ENCODE measurements at places on chromosomes 4 and X. TPM values are rescaled to one million over a fixed set of nuclear protein-coding genes. Genes with fewer than 3 reads are reported as not detected.

DNA sequence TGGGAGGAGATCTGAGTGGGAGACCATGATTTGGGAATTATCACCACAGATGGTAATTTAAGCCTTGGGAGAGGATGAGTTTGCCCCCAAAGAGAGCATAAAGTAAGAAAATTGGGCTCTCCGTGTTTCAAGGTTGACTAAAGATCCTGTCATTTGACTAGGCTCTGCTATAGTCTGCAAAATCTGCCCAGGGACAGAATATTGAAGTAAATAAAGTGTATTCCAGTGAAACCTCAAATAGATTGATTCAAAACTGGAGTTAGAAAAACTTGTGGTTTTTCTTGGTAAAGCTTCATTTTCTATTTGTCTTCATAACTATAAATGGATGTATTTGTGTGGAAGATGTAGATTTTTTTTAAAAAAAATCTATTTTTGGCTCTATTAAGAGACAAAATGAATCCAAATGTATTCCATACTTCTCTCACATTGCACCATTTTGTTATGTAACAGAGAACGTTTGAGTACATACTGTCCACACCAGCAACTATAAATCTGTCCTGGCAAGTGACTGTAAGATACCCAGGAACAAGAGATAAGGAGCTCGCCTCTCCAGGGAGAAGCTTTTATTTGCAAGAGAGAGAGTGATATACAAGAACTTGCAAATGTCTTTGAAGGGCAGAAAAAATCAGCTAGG lies 170.2 kb downstream of the CBR4 start:
- H3K36me3 ChIP-seq = no peaks in the 10 kb centered on the region
- no peak overlapping the region for H3K4me3 ChIP-seq
- peak overlapping the region; percentile 68 for H3K27ac ChIP-seq
- no peaks in the 10 kb centered on the region for H3K27me3 ChIP-seq

DNA sequence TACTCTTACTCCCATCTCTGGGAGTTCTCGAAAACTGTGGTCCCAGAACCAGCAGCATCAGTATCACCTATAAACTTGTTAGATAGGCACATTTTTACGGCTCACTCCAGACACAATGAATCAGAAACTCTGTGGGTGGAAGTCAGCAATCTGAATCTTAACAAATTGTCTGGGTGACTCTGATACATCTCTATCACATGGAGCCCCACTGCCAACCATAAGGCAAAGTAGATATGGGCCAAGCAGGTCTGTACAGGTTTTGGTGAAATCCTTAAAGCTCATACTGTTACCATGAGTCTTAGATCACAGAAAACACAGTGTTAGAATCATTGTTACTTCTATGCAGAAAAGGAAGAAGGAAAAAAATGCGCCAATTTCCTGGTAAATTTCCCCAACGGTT lies 122.5 kb upstream of the HCCS start:
- no peak for DNase-seq
- no peak overlapping the region for H3K4me3 ChIP-seq
- no peaks in the 10 kb centered on the region for H3K27me3 ChIP-seq
- H3K4me1 ChIP-seq = no peaks in the 10 kb centered on the region
- no peak overlapping the region for H3K27ac ChIP-seq

DNA sequence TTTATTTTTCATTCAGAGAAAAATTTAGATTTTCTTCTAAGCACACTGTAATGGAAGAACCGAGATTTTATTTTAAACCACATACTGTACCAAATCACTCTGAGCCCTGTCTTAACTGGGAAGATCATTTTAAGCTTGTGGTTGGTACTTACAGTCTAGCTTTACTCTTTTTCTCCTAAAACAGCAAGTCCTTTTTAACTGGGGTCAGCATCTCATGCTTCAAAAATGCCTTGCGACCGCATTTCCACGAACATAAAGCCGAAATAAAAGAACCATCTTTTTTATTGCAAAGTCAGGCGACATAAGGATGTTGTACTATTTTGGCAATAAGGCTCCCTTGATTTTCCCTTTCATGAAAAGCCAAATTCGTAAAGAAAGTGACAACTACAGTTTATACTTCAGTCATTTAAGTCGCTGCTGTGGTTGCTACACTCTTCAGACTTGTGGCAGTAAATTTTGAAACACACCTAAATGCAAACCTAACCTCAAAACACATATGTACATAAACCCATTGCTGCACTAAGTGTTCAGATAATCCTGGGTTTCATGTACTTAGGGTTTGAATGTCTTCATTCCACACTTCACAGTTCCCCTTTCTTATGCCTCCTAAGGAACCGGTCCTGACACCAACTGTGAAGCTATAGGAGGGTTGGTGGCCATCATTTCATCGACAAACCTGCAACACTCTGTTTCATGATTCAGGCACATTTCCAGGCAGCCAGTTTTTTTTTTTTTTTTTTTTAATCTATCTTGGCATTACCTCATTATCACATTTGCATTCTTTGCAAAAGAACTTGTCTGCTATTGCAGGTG lies 3.0 kb downstream of the STOX2 start:
- no peaks in the 10 kb centered on the region for H3K4me1 ChIP-seq
- no peak overlapping the region for H3K4me3 ChIP-seq
- H3K27me3 ChIP-seq = no peaks in the 10 kb centered on the region
- no peak for DNase-seq
- no peaks in the 10 kb centered on the region for H3K36me3 ChIP-seq

- no peak overlapping the region for H3K4me3 ChIP-seq
- no peak overlapping the region for H3K27ac ChIP-seq
- H3K4me1 ChIP-seq = no peaks in the 10 kb centered on the region
- no peaks in the 10 kb centered on the region for H3K36me3 ChIP-seq
- DNase-seq = no peak
These were observed 26.2 kb upstream of the GPR78 start for GRCh38 chr4:8553991-8554405.

DNA sequence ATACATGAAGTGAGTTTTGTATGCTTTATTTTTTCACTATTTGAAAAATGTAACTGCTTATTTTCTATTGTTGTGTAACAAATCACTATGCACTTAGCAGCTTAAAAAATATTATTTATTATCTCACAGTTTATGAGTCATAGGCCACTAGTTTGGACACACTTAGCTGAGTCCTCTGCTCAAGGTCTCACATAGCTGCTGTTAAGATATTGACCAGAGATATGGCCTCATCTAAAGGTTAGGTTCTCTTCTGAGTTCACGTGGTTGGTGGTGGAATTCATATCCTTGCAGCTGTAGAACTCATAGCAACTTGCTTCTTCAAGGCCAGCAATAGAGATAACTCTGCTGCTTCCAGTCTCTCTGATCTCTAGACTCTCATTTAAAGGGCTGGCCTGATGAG lies 534.4 kb downstream of the SPRY1 start:
- DNase-seq = no peak
- no peaks in the 10 kb centered on the region for H3K36me3 ChIP-seq
- H3K27me3 ChIP-seq = no peaks in the 10 kb centered on the region
- no peak overlapping the region for H3K27ac ChIP-seq
- no peak overlapping the region for H3K4me3 ChIP-seq
- no peaks in the 10 kb centered on the region for H3K4me1 ChIP-seq

DNA sequence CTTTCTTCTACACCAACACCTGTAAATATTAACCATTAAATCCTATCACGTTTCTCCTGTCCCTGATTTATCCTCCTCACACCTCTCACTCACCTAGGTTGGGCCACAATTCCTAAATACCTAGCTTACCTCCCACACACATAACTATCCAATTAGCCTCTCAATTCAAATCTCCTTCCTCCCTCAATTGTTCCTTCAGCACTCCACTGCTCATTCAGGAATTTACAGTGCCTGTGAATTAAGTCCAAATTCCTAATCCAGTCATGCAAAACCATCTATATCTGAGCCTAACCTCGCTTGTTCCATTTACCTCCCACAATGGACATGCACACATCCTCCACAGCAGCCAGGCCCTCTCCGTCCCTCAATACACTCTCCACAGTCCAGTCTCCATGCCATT lies 17.5 kb downstream of the ANXA5 start:
- H3K36me3 ChIP-seq = peaks cover 47% of the 10 kb centered on the region
- H3K27ac ChIP-seq = no peak overlapping the region
- H3K4me1 ChIP-seq = no peaks in the 10 kb centered on the region

DNA sequence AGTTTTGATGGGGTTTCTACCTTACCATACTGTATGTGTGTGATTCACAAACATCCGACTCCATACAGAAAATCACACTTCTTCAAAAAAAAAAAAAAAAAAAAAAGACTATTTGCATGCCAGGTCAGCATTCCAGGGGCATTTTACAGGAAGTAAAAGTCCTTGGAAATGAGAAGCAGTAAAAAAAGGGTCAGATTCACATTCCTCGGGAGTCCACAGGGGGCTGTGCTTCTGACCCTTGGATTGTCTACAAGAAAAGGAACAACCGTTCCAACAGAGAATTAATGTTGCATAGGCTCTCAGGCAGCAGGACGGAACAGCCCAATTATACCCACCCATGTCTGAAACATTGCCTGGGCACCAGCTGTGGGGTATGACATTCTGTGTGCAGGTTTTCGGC lies 290.3 kb downstream of the LDB2 start:
- no peak overlapping the region for H3K27ac ChIP-seq
- no peaks in the 10 kb centered on the region for H3K27me3 ChIP-seq
- H3K4me3 ChIP-seq = no peak overlapping the region
- no peak for DNase-seq
- H3K36me3 ChIP-seq = no peaks in the 10 kb centered on the region

GRCh38 chr4:1589098-1589497 lies 95.0 kb downstream of the FAM53A start:
- no peaks in the 10 kb centered on the region for H3K27me3 ChIP-seq
- no peak overlapping the region for H3K27ac ChIP-seq
- H3K4me3 ChIP-seq = no peak overlapping the region
- H3K36me3 ChIP-seq = no peaks in the 10 kb centered on the region
- no peaks in the 10 kb centered on the region for H3K4me1 ChIP-seq
- no peak for DNase-seq

DNA sequence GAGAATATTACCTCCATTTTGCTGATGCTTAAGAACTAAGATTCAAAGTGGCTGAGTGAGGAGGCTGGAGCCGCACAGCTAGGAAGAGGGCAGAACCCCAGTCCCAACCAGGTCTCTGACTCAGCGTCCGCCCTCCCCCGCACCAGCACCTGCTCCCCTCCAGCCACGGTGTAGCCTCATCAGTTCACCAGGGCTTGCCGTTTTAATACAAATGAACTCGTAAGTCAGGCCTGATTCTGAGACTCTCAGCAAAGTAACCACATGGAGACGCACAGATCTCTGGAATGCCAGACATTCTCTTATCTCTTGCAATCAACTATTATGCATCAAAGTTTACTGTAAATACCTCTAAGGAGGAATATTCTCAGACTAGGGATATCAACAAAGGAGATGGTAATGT lies 52.4 kb downstream of the ENPP6 start:
- H3K4me3 ChIP-seq = no peak overlapping the region
- H3K4me1 ChIP-seq = no peaks in the 10 kb centered on the region

- H3K27me3 ChIP-seq = no peaks in the 10 kb centered on the region
- no peaks in the 10 kb centered on the region for H3K36me3 ChIP-seq
- no peak for DNase-seq
These were observed 74.3 kb downstream of the SNX25 start for GRCh38 chr4:185283723-185284122.

The HSD17B13 gene
- not detected for total RNA-seq

The APELA gene
- total RNA-seq = 0.25 TPM

The EIF4E gene
- total RNA-seq = 63.2 TPM

Measured in kidney (tissue), 22 donors.